ENCODE measurements at places on chromosomes 3 and 15.

DNA sequence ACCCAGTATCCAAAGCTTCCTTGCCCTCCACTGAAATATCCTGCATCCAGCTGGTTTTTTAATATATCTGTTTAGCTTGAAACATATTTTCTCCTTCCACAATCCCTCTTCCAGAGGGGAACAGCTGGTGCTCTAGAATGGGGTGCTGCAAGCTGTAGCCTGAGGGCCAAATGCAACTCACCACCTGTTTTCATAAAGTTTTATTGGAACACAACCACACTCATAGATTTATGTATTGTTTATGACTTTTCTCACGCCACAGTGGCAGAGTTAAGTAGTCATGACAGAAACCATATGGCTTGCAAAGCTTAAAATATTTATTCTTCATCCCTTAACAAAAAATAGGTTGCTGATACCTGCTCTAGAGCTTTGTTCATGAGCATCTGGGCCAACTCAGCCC is 298.7 kb downstream of the CLSTN2 start:
- no peak for DNase-seq

DNA sequence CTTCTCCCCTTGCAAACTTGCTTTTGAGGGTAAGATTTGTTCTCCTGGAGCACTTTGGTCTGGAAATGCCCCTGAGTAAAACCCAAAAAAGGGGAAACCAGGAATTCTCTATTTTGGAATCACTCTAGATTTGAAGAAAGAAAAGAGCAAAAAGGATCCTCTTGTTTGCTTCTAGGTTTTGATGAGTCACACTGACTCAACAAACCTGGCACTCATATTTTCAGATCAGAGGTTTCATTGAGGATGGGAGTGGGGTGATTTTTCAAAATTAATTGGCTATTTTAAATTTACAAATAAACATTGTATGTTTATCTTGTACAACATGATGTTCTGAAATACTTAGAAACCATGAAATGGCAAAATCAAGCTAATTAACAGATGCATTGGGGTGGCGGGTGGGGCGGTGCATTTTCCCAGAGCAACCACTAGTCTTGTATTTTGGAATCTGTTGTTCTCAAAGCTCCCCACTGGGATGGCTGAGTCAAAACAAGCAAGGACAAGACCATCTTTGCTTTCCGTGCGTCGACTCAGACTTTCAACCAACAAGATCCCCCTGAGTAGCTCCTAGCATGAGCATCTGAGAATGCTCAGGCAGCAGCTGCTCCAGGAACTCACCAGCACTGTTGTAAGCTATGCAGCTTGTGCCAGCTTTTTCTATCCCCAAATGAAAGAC is 451.4 kb downstream of the WDR72 start:
- no peak for DNase-seq

GRCh38 chr3:110027446-110028080 is 690.2 kb upstream of the DPPA4 start:
- DNase-seq = no peak

DNA sequence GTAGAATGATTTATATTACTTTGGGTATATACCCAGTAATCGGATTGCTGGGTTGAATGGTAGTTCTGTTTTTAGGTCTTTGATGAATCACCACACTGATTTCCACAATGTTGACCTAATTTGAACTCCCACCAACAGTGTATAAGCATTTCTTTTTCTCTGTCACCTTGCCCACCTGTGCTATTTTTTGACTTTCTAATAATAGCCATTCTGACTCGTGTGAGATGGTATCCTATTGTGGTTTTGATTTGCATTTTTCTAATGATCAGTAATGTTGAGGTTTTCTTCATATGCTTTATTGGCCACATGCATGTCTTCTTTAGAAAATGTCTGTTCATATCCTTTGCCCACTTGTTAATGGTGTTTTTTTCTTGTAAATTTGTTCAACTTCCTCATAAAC is 340.8 kb downstream of the PLOD2 start:
- no peak for DNase-seq

DNA sequence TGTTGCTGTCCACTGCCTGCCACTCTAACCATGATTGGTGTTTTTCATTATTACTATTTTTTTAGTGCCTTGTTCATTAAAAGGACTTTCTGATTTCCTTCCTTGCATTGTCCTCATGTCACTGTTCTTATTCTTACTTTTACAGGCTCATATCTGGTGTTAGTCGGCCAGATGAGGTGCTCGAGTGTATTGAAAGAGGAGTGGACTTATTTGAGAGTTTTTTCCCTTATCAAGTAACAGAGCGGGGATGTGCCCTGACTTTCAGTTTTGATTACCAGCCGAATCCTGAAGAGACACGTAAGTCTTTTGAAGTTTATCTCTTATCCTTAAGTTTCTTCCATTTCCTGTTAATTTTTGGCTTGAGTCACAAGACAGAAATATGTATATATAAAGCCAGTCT is 23.2 kb downstream of the QTRT2 start:
- DNase-seq = no peak

- DNase-seq = no peak
Observed at GRCh38 chr15:77027111-77027696, 32.3 kb downstream of the PSTPIP1 start.

DNA sequence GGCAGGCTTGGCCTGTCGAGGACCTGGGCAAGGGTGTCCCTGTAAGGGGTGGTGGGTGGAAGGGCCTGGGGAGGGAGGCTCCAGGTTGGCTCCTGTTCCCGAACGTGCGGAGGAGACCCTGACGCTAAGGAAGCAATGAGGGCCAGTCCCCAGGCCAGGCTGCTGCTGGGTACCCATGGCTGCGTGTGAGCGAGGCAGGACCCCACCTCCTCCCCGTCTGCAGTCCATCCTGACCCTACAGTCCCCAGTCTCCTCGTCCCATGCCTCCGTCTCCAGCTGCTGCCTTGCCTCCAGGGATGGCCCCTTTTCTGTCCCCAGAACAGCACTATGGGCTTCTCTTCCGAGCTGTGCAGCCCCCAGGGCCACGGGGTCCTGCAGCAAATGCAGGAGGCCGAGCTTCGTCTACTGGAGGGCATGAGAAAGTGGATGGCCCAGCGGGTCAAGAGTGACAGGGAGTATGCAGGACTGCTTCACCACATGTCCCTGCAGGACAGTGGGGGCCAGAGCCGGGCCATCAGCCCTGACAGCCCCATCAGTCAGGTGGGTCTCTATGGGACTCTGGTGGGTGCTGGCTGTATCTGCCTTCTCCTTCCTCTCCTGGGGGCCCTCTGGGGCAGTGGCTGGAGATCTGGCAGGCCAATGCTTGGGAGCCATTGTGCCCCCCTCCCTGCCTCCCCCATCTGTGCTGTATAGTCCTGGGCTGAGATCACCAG is 571 bp downstream of the FES start:
- DNase-seq = no peak

- DNase-seq = no peak
Observed at GRCh38 chr15:39153716-39154115, 427.2 kb upstream of the THBS1 start.

DNA sequence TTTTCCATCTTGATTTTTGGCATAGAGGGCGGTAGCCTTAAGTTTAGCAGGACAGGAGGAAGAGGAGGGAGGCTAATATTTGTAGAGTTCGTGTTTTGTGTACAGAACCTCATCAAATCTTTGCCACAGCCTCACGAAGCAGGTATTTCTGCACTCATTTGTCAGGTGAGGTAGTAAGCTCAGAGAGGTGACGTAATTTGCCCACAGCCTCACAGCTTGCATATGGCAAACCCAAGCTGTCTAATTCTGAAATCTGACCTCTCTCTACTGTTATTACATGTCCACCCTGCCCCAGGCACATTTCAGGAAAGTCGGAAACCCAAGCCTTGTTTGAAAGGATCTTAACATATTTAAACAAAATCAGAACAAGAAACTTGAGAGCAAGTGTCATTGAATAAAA is 91.1 kb upstream of the TPM1 start:
- DNase-seq = no peak

DNA sequence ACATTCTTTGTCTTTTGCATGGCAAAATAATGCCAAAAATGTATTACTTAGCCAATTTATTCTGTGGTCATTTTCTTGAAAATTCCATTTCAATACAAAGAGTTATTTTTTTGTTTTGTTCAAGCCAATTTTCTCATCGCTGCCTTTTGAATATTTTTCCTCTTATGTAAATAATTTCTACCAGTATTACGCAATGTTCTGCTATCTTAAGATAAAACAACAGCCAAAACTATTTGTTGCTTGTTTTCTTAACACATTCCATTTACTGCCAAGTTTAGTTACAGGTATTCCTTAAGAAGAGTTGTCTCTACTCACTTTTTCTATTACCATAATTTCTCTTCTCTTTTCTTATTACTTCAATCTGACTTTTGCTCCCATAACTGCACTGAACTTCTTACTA is 163.1 kb downstream of the ROBO1 start:
- DNase-seq = no peak

DNA sequence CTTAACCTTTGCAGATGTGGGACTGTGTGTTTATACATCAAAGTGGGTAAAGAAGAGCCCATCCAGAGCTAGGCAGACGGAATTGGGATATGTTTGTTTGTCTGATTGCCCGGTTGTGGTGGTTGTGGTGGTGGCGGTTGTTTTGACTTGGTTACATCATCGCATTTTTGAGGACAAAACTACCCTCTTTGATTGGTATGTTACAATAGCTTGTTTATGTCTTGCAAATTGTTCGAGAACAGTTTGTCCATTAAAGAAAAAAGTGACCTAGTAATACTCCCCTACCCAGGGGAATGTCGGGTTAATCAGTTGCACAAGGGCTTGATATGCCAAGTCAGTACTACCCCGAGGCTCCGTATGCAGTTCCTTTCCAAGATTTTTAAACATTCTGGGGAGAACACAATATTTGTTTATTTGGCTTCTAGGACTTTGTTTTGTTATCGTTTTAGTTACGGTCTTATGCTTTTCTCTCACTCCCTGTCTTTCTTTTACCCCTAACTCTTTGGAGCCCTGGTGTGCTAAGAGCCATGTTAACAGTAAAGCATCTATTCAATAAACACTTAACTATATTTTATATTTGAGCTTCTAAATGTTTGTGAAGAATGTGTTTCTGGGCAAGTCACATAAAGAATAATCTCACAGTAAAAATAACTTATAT is 315.4 kb downstream of the LPP start:
- DNase-seq = no peak

DNA sequence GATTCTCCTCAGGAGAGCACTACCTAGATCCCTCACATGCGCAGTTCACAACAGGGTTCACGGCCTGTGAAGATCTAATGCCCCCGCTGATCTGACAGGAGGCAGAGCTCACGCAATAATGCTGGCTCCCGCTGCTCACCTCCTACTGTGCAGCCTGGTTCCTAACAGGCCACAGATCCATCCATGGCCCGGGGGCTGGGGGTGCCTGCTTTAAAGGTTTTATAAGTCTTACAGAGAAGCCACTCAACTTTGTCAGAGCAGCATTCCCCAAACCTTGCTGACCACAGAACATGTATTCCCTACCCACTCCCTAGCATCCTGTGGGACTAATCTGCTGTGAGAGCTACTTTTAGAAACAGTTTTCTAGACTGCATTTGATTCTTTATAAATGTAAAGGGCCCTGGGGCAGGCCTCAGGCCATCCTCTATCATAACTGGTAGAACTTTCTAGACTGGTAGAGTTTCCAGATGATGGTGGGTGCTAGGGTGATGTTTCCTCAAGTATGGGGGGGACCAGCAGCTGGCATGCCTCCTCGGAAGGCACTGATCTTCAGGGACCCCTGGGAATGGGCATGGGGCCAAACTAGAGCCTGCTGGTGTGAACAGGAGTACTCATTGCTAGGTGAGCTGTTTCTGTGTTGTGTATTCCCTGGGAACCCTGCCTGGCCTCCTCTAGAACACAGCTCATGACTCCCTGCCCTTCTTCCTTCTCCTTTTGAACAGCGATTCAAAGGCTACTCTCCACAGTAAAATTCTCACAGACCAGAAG is 25.7 kb upstream of the RAD18 start:
- no peak for DNase-seq

DNA sequence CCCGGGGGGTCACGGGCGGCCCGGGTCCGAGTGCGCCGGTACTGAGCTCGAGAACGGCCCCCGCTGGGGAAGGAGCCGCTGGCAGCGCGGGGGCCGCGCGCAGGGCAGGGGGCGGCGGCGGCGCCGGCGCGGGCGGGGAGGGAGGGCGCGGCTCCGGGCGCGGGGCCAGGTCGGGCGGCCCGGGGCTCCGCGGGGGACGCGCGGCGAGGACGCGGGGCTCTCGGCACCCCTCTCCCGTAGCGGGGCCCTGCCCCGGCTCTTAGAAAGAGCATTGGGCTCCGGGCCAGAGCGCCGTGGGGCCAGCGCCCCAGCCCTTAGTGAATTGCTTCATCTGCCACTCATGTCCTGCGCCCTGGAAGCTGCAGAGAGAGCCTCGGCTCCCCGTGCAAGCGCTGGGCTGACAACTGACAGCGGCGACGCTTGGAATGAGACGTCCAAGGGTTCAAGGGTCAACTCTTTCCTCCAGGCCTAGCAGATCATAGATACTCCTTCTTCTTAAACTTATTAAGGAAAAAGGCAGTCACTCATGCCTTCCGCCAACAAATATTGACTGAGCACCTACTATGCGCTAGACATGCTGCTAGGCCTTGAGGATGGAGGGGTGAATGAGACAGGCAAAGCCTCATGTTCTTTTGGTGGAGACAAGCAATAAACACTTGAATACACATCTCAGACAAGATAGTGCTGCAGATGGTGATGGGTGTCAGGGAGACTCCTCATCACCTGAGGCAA is 140.8 kb downstream of the SMAD6 start:
- no peak for DNase-seq

DNA sequence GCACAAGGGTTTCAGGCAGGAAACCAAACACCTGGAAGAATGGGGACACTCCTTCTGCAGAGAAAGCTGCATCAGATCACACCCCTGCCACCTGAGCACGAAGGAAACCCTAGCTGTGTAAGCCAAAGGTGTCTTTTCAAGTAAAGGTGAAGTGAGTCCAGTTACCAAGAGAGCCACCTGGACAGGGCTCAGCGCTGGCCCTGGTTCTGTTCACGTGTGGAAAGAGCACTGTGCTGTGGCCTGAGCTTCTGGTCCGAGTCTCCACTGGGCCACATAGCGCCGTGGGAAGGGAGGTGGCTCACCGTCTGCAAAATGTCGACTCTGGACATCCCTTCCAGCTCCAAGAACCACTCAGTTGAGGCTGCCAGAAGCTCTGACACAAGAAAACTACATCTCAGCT is 151.1 kb downstream of the ADAMTS17 start:
- DNase-seq = no peak

- no peak for DNase-seq
Observed at GRCh38 chr3:151395806-151396205, 11.3 kb upstream of the P2RY12 start.

Measured in stimulated activated CD4-positive, alpha-beta T cell treated with anti-CD3 and anti-CD28 coated beads, Interleukin-2, amount 100 ng/mL, for 24 hours (primary cell).